Activated CD4-positive, alpha-beta T cell treated with anti-CD3 and anti-CD28 coated beads for 48 hours (primary cell): ENCODE measurements at places on chromosomes 6 and 20.

DNA sequence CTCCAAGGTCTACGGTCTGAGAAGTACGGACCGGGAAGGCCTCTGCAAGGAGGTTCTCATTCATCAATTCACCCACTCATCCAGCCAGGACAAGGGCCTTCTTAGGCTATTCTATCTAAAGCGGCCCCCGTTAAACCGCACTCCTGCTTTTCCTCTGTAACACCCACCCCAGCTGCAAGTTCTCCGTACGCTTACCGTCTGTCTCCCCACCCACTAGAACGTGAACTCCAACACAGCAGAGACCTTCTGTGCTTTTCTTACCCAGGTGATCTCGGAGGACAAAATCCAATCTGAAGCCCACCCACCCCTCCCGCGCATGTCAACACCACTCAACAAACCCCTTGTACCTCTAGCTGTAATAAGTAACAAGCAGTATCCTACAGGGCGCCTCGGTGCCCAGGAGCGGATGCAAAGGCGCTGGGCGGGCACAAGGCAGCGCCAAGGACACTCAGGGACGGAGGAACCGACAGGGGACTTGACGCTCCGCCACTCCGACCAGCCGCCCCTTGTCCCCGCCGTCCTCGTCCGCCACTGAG, 351 bp downstream of the AURKA start:
- DNase-seq: no peak

DNA sequence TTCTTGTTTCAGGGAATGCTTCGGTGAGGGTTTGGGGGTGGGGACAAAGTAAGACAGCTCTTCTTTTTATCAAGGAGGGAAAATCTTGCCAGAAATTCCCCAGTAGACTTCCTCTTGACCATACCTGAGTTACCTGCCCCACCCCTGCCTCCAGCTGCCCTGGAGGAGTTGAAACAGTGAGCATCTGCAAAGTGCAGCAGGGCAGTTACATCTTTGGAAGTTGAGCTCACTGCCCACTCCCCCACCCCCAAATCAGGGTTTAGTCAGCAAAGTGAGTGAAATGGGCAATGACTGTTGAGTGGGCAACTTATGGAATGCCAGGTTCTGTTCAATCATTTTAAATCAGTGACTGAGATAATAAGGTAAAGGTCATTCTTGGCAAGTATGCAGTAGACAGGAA, 98.8 kb downstream of the BANF2 start:
- DNase-seq: no peak

- no peak for DNase-seq
Observed at GRCh38 chr20:60713396-60713795, 538.7 kb upstream of the CDH4 start.

GRCh38 chr6:166514196-166514595, 72.3 kb downstream of the RAMACL start:
- no peak for DNase-seq

DNA sequence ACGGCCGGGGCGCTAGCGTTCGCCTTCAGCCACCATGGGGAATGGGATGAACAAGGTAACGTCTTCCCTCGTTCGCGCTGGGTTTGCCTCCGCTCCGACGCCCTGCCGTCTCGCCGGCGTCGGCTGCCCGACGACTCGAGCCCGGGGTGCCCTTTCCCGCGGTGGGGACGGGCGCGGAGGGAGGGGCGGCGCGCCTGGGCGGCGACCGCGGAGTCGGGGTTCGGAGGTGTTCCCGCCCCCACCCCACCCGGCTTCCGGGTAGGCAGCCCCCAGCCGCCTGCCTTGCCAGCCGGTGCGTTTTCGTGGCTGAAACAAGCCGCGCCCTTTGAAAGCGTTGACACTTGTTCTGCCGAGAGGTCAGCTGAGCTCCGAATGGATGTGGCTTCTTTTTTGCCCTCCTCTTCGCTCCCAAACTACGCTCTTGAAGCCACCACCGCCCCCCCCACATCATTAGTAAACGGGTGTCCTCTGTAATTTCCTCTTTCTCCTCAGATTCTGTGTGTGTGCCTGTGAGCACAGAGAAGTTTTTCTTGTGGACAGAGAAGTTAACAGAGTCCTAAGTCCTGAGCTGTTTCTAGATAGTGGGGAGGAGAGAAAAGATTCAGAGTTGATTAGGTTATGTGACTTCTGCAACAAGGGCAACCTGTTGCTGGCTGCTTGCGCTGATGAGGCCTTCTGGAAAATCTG, 362 bp downstream of the DUSP22 start:
- peak; percentile 80 for DNase-seq

DNA sequence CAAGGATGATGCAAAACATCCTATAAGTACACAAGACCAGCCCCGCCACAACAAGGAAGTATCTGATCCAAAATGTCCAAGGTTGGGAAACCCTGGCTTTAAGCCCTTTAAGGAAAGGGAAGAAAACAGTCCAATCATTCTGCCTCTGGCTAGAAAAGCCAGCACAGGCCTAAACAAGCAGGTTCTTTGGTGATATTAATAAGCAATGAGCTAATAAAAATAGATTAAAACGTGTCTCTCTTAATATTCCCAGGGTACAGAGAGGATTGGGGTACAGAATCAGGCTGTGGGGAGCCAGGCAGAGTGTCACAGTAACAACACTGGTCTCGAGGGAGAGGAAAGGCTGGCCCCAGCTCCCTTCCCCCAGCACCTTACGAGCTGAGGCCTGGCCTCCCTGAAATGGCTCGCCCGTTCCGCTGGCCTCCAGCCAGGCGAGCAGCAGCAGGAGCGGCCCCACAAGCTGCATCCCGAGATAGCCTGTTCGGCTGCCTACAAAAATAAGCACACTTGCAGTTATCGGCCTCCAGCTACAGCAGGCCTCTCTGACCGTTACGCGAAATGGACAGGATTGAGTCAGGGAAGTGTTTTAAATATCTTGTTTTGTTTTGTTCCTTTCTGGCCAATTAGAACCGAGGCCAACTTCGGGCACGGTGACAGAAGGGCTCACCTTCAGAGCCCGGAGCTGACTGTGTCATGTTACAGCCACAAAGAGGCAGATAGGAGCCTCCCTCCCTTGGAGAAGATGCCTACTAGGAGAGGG, 4.0 kb upstream of the ZMYND8 start:
- DNase-seq: no peak

DNA sequence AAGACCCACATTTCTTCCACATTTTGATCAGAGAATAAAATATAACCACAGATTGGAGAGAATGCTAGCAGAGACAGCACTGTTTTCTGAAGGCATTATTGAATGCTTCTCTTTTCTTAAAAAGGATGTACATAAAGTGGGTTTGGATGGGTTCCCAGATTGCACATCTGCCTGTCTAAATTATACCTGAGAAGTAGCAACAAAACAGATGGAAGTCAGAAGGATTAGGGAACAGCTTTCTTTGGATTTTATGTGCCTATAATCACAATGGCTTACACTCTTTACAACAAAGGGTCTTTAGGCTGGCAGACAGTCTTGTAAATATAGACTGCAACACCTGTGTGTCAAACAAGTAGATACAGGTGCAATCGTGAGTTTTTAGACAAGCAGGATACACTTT, 622.2 kb upstream of the MANEA start:
- DNase-seq: no peak

GRCh38 chr6:161080263-161080970, 88.8 kb downstream of the MAP3K4 start:
- DNase-seq: no peak

- no peak for DNase-seq
Observed at GRCh38 chr20:11380283-11380682, 537.4 kb upstream of the BTBD3 start.

DNA sequence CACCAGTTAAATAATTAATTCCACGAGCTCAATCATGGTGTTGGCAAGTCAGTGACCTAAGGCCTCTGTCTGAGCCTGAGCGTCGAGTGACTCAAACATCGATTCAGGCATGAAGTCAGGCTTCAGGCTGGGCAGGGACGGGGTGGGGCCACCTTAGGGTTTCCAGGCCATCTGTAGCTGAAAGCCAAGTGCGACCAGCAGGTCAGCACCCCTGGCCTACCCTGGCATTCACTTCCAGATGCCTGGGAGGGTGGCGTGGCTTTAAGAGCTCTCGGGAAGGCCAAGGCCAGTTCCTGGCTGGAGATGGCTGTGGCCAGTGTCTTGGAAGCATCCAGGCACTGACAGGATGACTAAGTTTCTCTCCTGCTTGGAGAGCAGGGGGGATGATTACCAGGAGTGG, 113.4 kb downstream of the DACT2 start:
- DNase-seq: no peak

GRCh38 chr6:141492521-141493284, 640.0 kb upstream of the GJE1 start:
- no peak for DNase-seq

GRCh38 chr6:96468681-96469224, 52.9 kb upstream of the UFL1 start:
- no peak for DNase-seq

DNA sequence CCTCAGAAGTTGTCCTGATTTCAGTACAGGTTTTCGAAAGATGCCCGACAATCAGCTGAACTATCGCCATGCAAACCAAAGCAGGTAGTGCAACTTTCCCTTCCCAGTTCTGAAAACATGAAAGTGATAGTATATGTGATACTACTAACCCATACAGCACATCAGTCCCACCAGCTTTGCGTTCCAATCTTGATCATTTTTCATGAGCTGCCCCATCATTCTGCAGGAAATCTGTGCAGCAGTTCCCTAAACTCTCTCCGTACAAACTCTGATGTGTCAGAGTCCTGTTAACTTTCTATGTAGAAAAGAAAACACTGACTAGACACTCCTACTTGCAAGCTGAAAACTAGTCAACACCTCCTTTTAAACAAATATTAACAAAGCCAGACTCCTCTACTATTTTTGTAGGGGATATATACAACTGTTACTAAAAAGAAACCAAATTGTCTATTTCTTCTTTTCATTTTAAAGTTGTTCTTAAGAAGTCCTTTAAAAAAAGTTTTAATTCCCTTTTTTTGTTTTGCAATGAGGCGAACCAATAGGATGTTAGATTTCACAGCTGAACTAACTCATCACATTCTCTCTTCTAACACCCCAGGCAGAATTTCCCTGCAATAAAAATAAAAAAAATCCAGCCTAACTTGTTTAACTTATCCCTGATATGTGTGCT, 99.6 kb upstream of the DST start:
- DNase-seq: no peak

GRCh38 chr6:149248693-149249369, 68.7 kb upstream of the TAB2 start:
- DNase-seq: peak; percentile 30

GRCh38 chr6:142848156-142848555, 96.8 kb downstream of the HIVEP2 start:
- DNase-seq: no peak
